ENCODE measurements at places on chromosomes 6 and 20.

DNA sequence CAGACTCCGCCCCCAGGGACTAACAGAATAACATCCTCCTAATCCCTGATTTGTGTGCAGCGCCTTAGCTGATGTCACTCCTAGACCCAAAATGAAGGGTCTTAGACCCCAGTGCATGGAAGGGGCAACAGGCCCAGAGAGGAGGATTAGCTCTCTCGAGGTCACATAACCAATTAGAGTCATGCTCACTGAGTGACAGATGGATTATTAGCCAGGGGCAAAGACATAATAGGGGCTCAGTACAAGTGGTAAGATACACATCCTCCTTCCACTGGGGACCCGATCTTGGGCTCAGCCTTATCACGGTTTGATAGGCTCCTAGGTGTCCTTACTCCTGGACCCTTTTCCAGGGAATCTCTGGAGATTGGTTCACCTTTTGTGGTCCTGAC, 858 bp downstream of the TP53INP2 start:
- DNase-seq = no peak

DNA sequence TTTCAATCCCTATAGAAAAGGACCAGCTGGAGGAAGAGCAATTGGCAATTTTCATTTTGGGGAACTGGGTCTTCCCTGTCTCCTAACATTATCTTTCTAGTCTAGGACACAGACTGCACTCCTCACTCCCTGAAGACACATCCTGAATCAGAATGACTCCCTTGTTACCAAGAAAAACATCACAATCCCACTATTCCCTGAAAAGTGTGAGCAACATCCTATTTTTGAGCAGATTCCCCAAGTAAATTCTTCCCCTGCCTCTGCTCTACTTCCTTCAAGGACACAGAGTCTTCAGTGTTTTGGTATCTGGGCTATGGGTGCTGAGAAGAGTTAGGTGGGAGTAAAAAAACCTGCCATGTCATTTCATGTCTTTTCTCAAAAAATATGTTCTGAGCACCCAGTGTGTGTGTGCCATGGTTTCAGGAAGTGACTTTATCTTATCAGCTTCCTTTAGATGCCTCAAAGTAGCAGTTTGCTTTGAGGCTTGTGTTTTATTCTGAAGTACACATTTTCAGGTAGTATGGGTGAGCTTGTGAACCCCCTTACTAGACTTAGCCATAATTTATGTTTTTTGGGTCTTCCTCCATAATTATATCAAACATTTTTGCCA, 12.4 kb downstream of the LAMA4 start:
- DNase-seq = no peak

GRCh38 chr20:64056889-64057627, 5.9 kb upstream of the TCEA2 start:
- no peak for DNase-seq

DNA sequence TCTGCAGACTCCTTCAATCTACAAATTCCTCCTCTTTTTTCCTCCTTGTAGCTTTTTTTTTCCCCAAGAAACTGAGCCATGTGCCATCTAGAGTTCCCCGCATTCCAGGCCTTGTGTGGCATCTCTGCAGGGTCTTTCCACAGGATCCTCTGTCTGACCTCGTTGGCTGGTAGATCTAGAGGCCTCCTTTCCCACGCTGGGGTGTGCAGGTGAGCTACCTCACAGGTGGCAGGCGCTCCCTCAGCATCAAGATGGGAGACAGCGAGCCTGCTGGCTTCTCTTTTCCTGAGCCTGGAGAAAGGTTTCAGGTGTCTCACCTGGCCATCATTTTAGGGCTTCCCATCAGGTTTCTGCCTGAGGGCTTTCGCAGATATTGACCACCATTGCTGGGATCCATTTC, 9.6 kb upstream of the NELFCD start:
- no peak for DNase-seq

DNA sequence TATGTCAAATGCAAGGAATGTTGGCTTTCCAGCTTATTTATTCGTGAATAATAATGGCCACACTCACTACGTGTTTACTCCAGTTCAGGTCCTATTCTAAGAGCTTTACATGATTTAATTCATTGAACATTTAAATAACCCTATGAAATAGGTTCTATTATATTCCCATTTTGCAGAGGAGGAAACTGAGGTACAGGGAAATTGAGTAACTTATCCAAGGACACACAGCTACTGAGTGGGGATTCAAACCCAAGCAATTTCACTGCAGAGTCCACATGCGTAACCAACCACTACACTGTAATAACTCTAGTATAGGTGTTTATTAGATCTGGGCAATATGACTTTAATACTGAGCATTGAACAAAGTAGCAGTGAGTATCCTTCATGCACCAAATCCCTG, 12.3 kb upstream of the SLC13A3 start:
- no peak for DNase-seq

- no peak for DNase-seq
Measured at GRCh38 chr6:34074064-34074742, 71.7 kb downstream of the GRM4 start.

GRCh38 chr6:35943390-35943789, 22.5 kb upstream of the SRPK1 start:
- no peak for DNase-seq

GRCh38 chr6:162211022-162211421, 516.5 kb downstream of the PRKN start:
- DNase-seq = peak; percentile 13

GRCh38 chr6:135640449-135641111, 143.0 kb upstream of the AHI1 start:
- DNase-seq = no peak

- peak; percentile 94 for DNase-seq
Measured at GRCh38 chr6:19836799-19837510, at the start of gene ID4. Gene ID4, plus strand, starts transcription at chr6:19837370. Its CDS starts 385 bp downstream, at chr6:19837755.

DNA sequence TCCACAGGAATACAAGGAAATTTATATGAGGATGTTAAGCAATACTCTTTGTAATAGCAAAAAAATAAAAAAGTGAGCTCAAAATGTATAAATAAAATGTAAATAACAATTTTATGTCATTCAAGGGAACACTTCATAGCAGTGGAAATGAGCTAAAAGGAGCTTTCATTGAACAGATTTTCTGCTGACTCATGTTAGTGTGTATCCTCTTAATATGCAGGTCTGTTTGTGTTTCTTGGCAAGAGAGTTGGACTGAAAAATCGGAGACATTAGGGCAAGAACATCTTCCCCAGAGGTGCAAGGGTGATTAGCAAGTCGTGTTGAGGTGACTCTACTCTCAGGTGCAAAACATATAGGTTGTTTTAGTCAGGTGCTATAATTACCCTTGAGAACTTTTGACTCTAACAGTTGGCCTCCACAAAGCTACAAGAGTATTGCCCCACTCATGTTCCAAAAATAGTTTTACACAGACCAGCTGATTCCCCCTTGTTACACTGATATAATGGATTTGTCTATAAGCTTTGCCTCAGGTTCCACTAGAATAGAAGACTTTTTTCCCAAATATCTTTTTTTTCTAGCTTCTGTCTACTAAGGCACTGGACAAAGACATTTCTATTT, 702.9 kb downstream of the TENT5A start:
- no peak for DNase-seq

GRCh38 chr6:43760210-43761168, 9.5 kb upstream of the VEGFA start:
- no peak for DNase-seq

- DNase-seq = no peak
Measured at GRCh38 chr6:144586986-144587385, 301.9 kb downstream of the UTRN start.

DNA sequence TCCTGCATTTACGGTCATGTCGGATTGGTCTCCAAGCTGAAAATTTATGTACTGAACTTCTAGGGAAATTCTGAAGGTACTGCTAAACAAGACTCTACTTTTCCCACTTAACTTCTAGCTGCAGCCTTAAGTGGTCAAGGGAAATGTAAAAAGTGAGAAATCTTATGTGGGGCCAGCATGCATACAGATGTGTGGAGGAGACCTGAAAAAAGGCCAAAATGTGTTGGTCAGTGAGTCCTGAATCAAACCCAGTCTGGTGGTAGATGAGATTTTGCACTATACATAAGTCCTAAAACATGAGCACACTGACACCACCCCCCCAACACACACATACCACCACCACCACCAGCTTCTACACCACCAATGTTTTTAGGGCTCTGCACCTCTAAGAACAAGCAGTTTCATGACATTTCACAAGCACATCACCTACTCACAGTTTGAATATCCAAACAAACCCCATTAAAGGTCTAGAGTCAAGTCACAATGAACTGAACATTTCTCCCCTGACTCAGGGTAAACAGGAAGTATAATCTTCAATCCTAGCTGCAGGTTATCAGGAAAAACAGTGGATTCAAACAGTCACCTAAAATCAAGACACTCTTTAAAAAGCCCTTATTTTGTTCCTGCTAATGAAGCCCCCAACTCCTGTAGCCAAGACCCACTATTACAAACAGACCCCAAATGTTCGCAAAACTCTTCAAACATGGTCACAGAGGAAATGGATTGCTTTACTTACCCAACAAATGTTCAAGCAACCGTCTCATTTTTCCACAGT, 1.6 kb downstream of the ZMYND8 start:
- DNase-seq = no peak

GRCh38 chr6:144745439-144745838, 460.3 kb downstream of the UTRN start:
- no peak for DNase-seq

- no peak for DNase-seq
Measured at GRCh38 chr6:84156306-84156705, 71.1 kb downstream of the CEP162 start.

- DNase-seq = no peak
Measured at GRCh38 chr20:58700823-58701222, 8.2 kb downstream of the NPEPL1 start.

- no peak for DNase-seq
Measured at GRCh38 chr20:41175201-41175651, 37.9 kb downstream of the PLCG1 start.

GRCh38 chr6:56668158-56668557, 25.5 kb upstream of the DST start:
- DNase-seq = no peak

DNA sequence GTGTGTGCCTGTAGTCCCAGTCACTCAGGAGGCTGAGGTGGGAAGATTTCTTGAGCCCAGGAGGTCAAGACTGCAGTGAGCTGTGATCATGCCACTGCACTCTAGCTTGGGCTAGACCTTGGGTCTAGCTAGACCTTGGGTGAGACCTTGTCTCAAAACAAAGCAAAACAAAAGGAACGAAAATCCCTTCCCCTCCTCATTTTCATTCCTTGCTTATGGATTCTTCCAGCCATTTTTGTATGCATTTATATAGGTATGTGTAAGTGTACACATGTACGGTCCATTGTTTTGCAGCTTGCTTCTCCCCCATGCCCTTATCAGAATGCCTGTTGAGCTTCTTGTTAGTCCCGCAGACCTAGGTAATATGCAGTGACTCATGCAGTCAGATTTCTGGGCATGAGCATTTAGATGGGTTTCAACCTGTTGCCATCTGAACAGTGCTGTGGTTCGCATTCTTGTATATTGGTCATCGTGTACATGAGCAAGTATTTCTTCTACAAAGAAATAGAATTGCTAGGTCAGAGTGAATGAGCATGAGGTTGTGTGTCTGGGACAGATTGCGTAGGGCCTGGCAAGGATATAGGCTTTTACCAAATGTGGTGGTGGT, 73.2 kb downstream of the ATRN start:
- peak; percentile 91 for DNase-seq

DNA sequence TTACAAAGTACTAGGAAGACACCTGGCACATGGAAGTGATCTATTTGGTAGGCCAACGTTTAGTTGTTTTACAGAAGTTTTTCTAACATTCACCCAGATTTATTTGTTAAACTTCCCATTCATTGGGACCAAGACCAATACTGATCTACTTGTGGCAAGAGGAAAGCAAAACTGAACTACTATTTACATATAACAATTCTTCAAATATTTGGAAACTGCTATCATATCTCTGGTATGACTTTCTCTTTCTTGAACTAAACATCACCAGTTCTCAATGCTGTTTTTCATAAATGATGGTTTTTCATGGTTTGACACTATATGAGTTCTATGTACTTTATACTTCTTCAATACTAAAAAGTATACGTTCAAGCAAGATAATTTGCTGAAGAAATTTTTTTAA, 189.2 kb downstream of the ASCC3 start:
- DNase-seq = no peak

- DNase-seq = no peak
Measured at GRCh38 chr6:36226438-36227047, 30.0 kb downstream of the BRPF3 start.

DNA sequence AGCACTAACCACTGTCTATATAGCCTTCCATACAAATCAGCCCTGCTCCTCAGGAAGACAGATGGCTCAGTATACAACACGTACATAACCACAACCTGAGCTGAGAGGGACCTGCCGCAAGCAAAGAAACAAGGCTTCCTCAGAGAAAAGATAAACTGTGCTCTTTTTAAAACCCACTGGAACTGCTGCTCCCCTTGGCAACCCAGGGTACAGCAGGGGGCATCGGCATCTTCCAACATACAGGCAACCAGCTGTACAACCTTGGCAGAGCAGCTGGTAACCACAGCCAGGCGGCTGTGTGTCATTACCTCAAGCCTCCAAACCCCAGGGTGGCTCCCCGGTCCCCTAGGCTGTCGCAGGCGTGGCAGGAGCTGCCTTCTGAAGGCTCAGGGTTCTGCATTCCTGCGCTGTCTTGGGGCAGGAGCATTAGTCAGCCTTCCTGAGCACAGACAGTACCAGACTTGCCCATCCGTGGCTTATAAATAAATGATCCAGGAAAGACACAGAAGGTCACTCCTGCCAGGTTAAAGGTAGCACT, 249.5 kb downstream of the ADGRG6 start:
- DNase-seq = peak; percentile 93

GRCh38 chr6:75563032-75563431, 38.6 kb upstream of the SENP6 start:
- peak; percentile 60 for DNase-seq

DNA sequence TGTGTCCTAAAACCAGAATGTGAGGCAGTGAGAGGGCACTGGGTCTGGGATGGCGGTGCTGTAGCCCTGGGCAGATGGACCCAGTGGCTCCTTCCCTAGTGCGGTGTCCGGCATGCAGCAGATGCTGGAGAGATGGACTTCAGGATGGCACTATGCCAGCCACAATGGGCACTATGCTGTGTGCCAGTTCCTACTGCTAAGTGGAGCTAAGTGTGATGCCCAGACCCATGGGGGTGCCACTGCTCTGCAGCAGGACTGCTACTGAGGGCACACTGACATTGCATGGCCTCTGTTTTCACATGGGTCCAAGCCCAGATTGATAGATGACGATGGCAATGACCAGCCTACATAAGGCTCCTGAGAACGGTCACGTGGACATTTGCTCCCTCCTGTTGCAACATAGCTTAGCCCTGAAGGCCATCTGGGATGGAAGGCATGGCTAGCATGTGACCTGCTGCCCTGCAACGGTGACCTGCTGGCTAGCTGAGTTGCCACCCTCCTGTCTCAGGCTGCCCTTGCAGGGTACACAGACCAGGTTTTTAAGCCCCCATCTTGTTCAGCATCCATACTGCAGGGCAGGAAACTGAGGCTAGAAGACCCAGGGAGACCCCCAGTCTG, 31.3 kb upstream of the KCNK16 start:
- DNase-seq = no peak

GRCh38 chr6:97064578-97064977, 140.1 kb downstream of the KLHL32 start:
- DNase-seq = peak; percentile 44

Data from kidney tubule cell (primary cell).